Activated T-helper 2 cell treated with anti-CD3 and anti-CD28 coated beads, Interferon-gamma antibody, Interleukin-2, Interleukin-4, amounts not matched to agents 10 μg/mL and 5 μg/mL and 100 μg/mL, durations not matched to agents 14 hours and 24 hours and 36 hours (primary cell): ENCODE measurements at places on chromosomes 7 and 10. TPM values are rescaled to one million over a fixed set of nuclear protein-coding genes. Genes with fewer than 3 reads are reported as not detected.

The UCMA gene
- not detected in 2 replicates for total RNA-seq

The SHH gene
- total RNA-seq: 0.07 and 0.14 TPM in 2 replicates

The TES gene
- 44.3 and 46.3 TPM in 2 replicates for total RNA-seq

The KCNMA1 gene
- 0.14 and 0.21 TPM in 2 replicates for total RNA-seq

The ARID5B gene
- total RNA-seq: 34.9 and 35.7 TPM in 2 replicates

GRCh38 chr7:119996634-119997033 is 276.3 kb upstream of the KCND2 start:
- no peak overlapping the region for H3K27ac ChIP-seq
- no peak for DNase-seq
- H3K4me3 ChIP-seq: no peak overlapping the region
- H3K36me3 ChIP-seq: no peaks in the 10 kb centered on the region

DNA sequence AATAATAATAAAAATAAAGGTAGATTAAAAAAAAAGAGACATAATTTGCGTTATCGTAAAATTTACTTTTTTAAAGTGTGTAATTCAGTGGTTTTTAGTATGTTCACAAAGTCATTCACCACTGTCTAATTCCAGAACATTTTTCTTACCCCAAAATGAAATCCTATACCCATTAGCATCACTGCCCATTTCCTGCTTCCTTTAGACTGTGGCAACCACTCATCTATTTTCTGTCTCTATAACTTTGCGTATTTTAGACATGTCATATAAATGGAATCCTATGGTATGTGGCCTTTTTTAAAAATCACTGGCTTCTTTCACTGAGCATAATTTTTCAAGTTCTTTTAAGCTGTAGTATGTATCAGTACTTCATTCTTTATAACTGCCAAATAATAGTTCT is 53.6 kb downstream of the KAT6B start:
- H3K4me1 ChIP-seq: peaks cover 3% of the 10 kb centered on the region
- H3K4me3 ChIP-seq: no peak overlapping the region
- H3K27ac ChIP-seq: no peak overlapping the region
- no peak for DNase-seq

DNA sequence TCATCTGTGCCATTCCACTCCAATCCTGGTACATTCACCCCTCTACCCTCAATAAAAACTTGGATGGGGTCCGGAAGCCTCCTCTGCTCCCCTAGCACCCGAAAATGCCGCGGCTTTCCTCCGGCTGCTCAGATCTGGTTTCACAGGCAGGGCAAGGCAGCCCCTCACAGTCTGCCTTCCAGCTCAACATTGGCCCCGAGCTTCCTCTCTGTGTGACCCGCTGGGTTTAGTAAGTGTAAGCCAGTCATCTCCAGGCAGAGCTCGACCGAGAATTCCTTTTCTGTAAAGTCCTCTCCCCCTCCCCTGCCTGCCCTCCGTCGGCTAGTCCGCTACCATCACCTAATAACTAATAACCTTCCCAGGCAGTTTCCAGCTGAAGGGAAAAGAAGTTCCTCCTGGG is 3.4 kb downstream of the INHBA start:
- peak overlapping the region; percentile 51 for H3K4me3 ChIP-seq
- DNase-seq: no peak
- H3K27me3 ChIP-seq: peaks cover 60% of the 10 kb centered on the region
- no peak overlapping the region for H3K27ac ChIP-seq

DNA sequence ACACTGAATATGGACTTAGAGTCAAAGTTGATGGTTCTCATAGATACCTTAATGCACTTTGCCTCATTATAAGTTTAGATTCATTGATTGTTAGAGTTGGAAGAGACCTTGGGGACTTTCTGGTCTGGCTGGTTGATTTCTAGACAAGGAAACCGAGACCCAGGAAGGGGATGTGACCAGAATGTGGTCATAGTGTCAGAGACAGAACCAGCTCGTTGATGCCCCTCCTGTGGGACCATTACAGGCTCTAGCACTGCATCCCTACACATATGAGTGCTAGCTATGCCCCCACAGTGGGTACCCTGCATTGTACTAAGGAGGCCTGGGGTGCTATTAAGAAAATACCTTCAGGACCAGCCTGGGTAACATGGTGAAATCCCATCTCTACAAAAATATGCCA is 306.6 kb downstream of the CAMK1D start:
- no peak for DNase-seq
- peaks cover 18% of the 10 kb centered on the region for H3K4me1 ChIP-seq
- no peak overlapping the region for H3K27ac ChIP-seq
- H3K27me3 ChIP-seq: no peaks in the 10 kb centered on the region

DNA sequence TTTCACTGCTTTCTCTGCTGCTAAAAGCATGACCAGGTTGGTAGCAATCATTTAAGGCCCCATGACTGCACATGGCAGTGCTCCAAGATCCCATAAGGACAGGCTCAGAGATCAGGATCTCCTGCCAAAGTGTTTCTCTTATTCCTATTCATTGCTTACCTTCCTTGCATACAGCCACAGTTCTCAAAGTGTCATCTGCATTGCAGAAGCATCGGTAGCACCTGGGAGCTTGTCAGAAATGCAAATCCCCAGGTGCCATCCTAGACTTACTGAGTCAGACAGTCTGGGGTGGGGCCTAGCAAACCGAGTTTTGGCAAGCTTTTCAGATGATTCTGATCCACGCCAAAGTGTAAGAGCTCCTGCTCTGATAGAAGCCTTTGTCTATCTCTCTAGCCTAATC is 489.0 kb upstream of the AUTS2 start:
- H3K27ac ChIP-seq: no peak overlapping the region
- DNase-seq: no peak
- H3K36me3 ChIP-seq: no peaks in the 10 kb centered on the region
- H3K4me1 ChIP-seq: no peaks in the 10 kb centered on the region
- no peaks in the 10 kb centered on the region for H3K27me3 ChIP-seq
- no peak overlapping the region for H3K4me3 ChIP-seq

GRCh38 chr7:47119261-47119865 is 462.5 kb downstream of the TNS3 start:
- H3K27me3 ChIP-seq: no peaks in the 10 kb centered on the region
- no peak for DNase-seq
- no peaks in the 10 kb centered on the region for H3K4me1 ChIP-seq
- no peaks in the 10 kb centered on the region for H3K36me3 ChIP-seq
- H3K27ac ChIP-seq: no peak overlapping the region
- H3K4me3 ChIP-seq: no peak overlapping the region

DNA sequence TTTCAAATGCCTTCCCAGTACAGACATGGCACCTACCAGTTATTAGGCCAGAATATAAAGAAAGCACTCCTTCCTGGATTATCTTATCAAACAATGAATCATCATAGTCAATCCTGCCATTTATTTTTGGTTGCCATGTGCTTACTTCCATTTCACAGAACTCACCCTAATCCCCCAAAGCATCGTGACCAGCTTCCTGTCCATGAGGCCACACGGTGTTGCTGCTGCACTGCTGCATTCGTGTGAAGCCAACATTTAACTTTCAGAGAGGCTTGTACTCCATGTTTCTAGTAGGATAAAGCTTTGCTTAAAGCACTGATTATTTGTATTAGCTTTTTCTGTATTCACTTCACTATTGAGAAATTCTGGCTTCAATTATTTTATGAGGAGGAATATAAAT is 14.4 kb downstream of the COL28A1 start:
- H3K27me3 ChIP-seq: peaks cover 8% of the 10 kb centered on the region
- H3K27ac ChIP-seq: no peak overlapping the region
- H3K36me3 ChIP-seq: no peaks in the 10 kb centered on the region
- no peaks in the 10 kb centered on the region for H3K4me1 ChIP-seq

DNA sequence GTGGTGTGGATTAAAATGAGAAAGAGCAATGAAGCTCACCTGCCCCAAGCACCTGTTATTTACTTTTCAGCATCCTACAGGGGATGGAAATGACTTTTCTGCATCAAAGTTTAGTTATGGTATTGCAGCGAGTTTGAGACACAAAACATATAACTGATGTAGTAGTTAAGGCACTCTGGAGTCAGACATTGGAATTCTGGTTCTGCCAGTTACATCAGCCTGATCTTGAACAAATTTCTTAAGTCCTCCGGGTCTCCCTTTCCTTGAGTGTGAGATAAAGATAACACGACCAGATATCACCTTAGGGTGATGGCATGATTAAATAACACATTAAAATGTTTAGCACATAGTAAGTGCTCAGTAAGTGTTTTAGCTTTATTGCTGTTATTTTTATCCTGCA is 97.4 kb downstream of the ATXN7L1 start:
- DNase-seq: no peak
- H3K27ac ChIP-seq: no peak overlapping the region
- H3K4me3 ChIP-seq: no peak overlapping the region
- peaks cover 16% of the 10 kb centered on the region for H3K4me1 ChIP-seq

GRCh38 chr7:91567081-91568012 is 303.1 kb downstream of the FZD1 start:
- no peaks in the 10 kb centered on the region for H3K4me1 ChIP-seq
- no peaks in the 10 kb centered on the region for H3K36me3 ChIP-seq
- no peak overlapping the region for H3K27ac ChIP-seq
- no peak overlapping the region for H3K4me3 ChIP-seq

DNA sequence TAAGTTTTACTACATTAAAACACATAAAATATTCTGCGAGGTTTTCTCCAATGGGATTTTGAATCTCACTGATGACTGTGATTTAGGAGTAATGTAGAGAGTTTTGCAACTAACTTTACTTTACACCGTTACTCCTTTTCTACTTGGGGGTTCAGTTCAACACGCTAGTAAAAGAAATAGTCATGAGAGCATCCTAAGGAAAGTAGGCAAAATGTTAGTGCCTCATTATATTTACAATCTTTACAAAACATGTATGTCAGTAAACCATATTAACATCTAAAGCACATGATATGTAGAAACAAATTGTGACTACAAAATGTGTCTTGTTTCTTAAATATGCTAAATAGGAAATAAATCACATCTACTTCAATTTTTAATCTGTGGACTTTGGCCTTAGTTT is 6.0 kb downstream of the MEOX2 start:
- H3K36me3 ChIP-seq: no peaks in the 10 kb centered on the region
- H3K4me1 ChIP-seq: no peaks in the 10 kb centered on the region
- H3K27ac ChIP-seq: no peak overlapping the region

- peak overlapping the region; percentile 55 for H3K4me3 ChIP-seq
- peak overlapping the region; percentile 78 for H3K27ac ChIP-seq
- H3K36me3 ChIP-seq: peaks cover 65% of the 10 kb centered on the region
- H3K27me3 ChIP-seq: no peaks in the 10 kb centered on the region
Measured at GRCh38 chr10:91944880-91945630, 21.5 kb downstream of the BTAF1 start.

DNA sequence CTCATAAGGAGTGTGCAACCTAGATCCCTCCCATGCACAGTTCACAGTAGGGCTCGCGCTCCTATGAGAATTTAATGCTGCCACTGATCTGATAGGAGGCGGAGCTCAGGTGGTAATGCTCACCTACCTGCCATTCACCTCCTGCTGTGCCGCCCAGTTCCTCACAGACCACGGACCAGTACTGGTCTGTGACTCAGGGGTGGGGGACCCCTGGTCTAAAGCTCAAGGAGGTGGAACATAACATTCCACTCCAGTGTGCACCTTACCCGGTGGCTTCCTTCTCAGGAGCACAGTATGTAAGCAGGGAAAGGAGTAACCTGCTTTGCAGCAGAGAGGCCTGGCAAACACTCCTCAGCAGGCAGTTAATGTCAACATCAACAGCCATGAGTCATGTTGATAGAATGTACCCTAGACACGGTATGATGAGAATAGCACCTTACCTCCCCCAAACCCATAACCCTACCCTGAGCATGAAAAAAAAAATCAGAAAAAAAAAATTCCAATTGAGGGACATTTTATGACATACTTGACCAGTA is 273.5 kb downstream of the FGFR2 start:
- DNase-seq: no peak
- no peaks in the 10 kb centered on the region for H3K4me1 ChIP-seq
- H3K4me3 ChIP-seq: no peak overlapping the region
- H3K27ac ChIP-seq: no peak overlapping the region
- no peaks in the 10 kb centered on the region for H3K27me3 ChIP-seq

DNA sequence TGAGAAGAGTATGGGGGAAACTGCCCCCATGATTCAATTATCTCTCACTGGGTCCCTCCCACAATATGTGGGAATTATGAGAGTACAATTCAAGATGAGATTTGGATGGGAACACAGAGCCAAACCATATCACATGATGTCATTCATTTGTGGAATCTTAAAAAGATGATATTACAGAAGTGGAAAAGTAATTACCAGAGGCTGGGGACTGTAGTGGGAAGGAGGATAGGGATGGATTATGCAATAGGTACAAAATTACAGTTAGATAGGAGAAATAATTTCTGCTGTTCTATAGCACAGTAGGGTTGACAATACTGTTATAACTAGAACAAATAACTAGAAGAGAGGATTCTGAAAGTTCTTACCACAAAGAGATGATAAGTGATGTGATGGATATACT is 141.4 kb downstream of the VPS50 start:
- no peak for DNase-seq
- H3K4me3 ChIP-seq: no peak overlapping the region
- H3K36me3 ChIP-seq: no peaks in the 10 kb centered on the region
- no peak overlapping the region for H3K27ac ChIP-seq
- peaks cover 16% of the 10 kb centered on the region for H3K27me3 ChIP-seq

DNA sequence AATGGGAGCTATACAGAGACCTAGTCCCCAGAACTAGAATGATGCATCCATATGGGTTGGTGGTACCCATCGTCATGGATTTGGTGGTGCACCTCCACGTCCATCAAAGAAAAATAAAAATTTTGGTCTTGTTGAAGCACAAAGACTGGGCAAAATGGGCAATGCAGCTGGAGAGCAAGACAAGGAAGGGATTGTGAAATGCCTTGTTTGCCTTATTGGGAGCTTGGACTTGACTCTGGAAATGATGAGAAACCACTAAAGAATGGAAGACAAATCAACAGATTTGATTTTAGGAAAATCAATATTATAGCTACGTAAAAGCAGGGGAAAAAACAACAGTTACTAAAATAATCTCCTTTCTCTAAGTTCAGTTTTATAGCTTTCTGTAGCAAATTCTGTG is 150.9 kb downstream of the CPED1 start:
- H3K4me1 ChIP-seq: peaks cover 21% of the 10 kb centered on the region
- H3K4me3 ChIP-seq: no peak overlapping the region
- no peaks in the 10 kb centered on the region for H3K36me3 ChIP-seq
- no peak for DNase-seq
- H3K27me3 ChIP-seq: peaks cover 2% of the 10 kb centered on the region

DNA sequence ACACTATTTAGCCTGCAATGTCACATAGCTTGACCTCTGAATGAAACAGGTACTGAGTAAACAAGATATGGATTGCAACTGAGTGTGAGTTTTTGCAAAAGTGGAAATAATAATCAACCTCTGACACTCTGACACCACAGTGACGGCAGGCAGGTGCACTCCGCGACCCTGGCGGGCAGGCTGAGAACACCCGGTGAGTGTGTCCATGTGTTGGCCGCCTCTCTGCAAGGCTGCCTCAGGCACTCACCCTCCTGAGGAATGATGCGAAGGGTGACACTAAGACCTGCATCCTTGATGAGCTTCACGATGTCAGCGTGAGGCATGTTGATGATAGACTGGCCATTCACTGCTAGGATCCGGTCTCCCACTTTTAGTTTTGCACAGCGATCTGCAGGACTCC is 336.2 kb downstream of the PHTF2 start:
- no peak overlapping the region for H3K27ac ChIP-seq
- no peaks in the 10 kb centered on the region for H3K4me1 ChIP-seq
- H3K4me3 ChIP-seq: no peak overlapping the region
- DNase-seq: no peak
- no peaks in the 10 kb centered on the region for H3K27me3 ChIP-seq

- no peak overlapping the region for H3K27ac ChIP-seq
- H3K4me3 ChIP-seq: no peak overlapping the region
Measured at GRCh38 chr10:74491014-74491413, 335.4 kb upstream of the KAT6B start.

- no peak overlapping the region for H3K4me3 ChIP-seq
- no peak overlapping the region for H3K27ac ChIP-seq
Measured at GRCh38 chr7:17448479-17449423, 150.3 kb downstream of the AHR start.
